ENCODE measurements at places on chromosomes 4 and X.

- no peak for DNase-seq
Observed at GRCh38 chr4:24003926-24004325, 114.1 kb upstream of the PPARGC1A start.

- no peak for DNase-seq
Observed at GRCh38 chr4:68576272-68577125, at the start of gene UGT2B17. UGT2B17 (minus strand) TSS chr4:68576322; CDS start chr4:68568484, 7,838 bp downstream.

DNA sequence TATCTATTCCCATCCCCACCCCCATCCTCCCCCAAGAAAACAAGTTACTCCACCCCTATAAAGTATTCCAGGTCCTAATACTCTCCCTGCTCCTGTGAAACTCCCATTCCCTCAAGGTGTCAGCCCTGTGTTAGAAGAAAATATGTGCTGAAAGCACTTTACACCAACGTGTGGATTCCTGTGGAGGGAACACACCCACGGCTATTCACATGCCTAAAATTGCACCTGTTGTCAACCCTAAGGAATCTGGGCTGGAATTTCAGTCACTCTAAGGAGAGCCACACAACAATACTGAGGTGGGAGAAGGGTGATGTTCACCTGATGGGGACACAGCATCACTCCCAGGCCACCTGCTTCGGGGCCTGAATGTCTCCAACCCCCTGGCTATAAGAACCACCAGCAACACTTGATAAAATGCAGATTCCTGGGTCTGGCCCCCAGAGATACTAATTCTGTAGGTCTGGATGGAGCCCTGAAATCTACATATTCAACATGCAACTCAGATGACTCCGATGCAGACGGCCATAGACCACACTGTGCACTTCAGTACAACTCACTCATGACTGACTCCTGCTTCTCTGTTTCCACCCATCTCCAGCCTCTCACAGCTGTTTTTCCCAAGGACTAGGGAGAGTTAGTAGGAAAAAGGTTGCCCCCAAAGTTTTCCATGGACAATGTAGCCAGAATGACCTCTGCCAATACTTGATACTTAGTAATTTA is 15.8 kb downstream of the SCD5 start:
- DNase-seq: no peak

GRCh38 chr4:145280541-145280940 is 100.2 kb upstream of the OTUD4 start:
- no peak for DNase-seq

DNA sequence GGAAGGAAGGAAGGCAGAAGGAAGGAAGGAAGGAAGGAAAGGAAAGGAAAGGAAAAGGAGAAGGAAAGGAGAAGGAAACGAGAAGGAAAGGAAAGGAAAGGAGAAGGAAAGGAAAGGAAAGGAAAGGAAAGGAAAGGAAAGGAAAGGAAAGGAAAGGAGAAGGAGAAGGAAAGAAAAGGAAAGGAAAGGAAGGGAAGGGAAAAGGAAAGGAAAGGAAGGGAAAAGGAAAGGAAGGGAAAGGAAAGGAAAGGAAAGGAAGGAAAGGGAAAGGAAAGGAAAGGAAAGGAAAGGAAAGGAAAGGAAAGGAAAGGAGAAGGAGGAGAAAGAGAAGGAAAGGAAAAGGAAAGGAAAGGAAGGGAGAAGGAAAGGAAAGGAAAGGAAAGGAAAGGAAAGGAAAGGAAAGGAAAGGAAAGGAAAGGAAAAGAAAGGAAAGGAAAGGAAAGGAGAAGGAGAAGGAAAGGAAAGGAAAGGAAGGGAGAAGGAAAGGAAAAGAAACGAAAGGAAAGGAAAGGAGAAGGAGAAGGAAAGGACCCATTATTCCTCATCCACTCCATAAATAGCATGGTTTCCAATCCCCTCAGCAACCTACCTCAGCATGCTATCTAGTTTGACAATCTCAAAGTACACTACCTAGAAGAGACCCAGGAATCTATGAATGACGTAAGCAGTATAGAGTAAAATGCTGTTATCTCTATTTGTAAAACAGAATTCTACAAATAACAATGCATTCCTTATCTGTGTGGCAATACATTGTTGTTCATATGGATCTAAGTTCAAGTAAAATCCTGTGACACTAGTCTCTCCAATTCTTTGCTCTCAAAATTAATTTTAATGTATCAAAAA is 209.7 kb downstream of the LRBA start:
- no peak for DNase-seq

- DNase-seq: no peak
Observed at GRCh38 chrX:55130481-55130880, 41.7 kb downstream of the PAGE2 start.

DNA sequence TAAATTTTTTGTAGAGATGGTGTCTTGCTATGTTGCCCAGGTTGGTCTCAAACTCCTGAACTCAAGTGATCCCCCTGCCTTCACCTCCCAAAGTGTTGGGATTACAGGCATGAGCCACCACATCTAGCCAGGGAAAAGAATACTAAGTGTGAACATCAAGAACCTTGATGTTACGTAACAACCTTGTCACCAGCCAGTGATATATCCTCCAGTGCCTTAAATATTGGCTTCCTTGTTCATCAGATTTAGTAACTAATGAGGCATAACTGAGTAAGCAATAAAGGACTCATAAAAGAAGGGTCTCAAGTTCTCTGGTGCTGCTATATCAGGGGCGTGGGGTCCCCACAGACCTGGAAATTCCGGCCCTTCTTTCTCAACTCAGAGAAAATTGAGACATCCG is 60.5 kb upstream of the ENPEP start:
- no peak for DNase-seq

DNA sequence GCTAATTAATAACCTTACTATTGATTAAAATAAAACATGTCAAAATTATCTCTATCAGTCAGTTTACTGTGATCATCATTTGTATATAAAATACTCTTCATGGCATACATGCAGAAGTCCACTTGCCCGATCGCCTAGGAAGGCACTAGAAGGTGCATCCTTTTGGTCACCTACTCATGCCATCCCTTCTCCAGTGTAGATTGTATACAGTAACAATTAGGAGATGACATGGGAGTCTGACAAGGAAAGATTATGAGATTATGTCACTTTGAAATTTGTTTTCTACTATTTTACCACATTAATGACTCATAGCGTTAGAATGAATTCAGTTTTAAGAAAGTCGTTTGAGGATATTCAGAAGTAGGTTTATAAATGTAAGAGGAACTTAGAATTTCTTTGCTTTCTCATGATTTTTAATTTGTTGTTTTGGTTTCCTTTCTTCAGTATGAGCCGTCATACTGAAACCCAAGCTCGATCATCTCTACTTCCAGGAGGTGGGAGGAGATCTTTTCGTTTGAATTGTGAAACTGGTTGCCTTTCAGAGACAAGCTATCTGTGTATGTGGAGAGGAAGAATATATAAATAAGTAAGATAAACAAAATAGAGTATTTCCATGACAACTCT is 51.1 kb upstream of the UNC5C start:
- DNase-seq: no peak

Measured in ovary (tissue), 10 donors.